ENCODE measurements at places on chromosomes 5 and 9.

DNA sequence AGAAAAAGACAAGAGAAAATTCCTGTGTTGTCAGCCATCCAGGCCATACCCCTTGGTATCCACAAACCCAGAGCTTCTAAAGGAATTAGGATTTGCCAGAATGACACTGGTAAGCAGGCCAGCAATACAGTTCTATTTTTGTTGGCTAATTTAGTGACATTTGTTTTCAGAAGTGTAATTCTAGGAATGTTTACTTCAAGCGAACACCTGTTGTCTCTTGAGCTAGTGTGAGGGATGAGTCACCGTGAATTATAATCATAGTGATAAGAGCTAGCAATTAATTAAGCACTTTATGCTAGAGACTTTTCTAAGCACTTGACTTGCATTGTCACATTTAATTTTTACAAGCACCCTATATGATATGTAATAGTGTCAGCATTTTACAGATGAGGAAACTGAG lies 99.2 kb downstream of the PRKACG start:
- DNase-seq, result no peak

- no peak for DNase-seq
These were observed 23.5 kb downstream of the ITGA1 start for GRCh38 chr5:52811067-52811749.

DNA sequence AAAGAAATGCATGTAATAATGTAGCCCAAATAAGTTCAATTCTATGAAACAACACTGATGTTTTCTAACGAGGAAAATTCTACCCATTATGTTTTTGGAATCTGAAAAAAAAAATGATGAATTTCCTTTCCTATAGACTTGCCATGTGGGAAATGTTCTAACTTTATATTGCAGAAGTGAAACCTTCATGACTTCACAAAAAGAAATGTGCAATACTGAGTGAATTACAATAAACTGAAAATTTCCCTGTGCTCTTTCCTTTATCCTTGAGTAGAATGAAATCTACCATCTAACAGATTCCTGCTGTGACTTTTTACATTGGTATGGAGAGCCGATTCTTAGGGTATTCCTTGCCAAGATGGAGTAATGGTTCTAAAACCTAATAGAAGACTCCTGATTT lies 1622.5 kb downstream of the MAT2B start:
- DNase-seq, result no peak

DNA sequence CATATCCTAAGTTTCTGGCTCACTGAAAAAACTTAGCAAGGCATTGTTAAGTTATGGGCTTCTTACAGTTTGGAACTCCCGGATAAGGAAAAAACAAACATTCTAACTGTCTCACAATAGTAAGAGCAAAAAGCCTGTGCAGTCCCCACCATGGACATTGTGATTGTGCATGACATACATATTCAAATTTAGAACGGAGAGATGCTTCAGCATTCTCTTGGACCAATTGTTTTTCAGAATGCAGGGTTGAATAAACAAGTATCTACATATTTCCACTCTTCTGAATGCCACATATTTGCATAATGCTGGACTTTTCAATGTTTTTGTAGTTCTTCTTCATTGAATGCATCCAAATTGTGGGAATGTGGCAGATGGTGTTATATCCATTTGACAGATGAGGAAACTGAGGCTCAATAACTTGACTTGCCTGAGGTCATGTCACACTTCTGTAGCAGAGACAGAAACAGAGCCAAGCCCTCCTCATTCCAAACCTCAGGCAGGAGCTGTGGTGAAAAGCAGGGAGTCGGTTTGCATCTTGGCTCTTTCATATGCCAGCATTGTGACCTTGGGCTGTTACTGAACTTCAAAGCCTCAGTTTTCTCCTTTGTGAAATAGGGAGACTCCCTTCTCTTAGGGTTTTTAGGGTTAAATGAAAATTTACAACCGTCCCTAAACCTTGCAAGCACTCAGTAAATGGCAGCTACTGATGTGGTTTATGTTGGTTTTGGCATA lies 95.1 kb downstream of the IQGAP2 start:
- no peak for DNase-seq

Data from stimulated activated CD4-positive, alpha-beta T cell treated with anti-CD3 and anti-CD28 coated beads, TNF-alpha, amount 100 ng/mL, for 24 hours (primary cell).